Stimulated activated CD8-positive, alpha-beta memory T cell treated with anti-CD3 and anti-CD28 coated beads, Interleukin-4, amount 100 ng/mL, for 48 hours (primary cell): ENCODE measurements at places on chromosomes 16 and 17.

GRCh38 chr17:75756451-75757085 lies 8.4 kb downstream of the GALK1 start:
- no peak for DNase-seq

DNA sequence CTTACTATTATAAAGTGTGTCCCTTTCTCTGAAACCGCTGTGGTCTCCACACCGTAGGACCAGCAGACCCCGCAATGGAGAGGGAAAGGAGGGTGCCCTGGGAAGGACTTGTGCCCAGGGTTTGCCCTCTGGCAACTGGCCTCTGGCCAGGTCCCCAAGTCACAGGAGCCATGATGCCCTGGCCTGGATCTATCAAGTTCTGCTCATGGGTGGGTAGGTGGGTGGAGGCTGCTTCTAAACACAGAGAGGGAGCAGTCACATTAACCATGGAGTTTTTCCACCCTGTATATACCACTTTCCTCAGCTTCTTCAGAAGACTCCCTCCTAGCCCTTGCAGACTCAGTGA lies 9.4 kb upstream of the NEUROD2 start:
- no peak for DNase-seq

DNA sequence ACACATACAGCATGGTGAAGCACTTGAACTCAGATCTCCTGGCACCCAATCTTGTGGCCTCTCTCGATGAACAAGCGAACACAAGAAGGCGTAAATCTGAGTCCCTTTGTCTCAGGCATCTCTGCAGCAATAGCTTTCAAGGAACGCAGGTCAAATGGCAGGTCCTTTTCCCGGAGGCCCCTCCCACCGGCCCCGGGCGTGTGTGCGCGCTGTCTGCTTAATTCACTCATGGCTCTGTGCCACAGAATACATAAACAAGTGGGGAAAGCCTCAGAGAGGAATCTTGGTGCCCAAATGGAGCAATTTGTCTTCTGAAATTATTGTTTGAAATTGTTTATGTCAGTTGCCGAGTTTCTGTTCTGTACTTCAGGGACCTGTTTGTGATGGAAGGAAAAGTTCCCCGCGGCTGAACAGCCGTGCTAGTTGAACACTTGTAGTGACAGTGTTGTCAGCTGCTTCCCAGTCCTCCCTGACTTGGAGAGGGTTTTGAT lies 14.8 kb downstream of the MYOCD start:
- no peak for DNase-seq

DNA sequence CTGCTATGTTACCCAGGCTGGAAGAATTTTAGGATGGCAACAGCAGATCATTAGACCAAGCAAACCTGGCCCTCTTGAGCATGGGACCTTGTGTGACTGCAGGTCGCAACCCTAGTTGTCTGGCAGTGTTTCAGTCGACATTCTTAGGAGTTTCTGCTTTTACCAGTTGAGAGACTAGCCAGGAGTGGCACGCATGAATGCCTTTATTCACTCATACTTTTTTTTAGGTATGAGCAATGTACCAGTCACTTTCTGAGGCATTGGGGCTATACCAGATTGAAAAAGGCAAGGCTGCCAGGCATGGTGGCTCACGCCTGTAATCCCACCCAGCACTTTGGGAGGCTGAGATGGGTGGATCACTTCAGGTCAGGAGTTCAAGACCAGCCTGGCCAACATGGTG lies 28.2 kb upstream of the HAS3 start:
- no peak for DNase-seq

- peak; percentile 97 for DNase-seq
Measured at GRCh38 chr17:45225964-45226530, 4.4 kb downstream of the FMNL1 start.

DNA sequence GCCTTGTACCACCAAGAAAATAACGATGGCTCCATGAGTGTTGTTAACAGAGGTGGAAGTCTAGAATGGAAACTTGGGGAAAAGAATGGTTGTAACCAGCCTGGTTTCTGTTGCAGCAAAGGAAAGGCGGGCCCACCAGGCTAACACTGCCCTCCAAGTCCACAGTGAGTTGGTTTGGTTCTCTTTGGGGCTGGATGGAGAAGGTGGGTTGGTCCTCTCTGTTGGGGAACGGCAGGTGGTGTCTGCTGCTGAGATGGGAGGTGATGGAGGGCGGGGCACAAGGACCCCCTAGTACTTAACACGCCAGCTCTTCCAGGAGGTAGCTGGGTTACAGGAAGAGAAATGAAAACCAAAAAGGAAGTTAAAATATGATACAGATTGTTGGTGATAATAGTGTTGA lies 76.6 kb upstream of the PLCG2 start:
- no peak for DNase-seq

- no peak for DNase-seq
Measured at GRCh38 chr17:6196355-6196754, 126.2 kb downstream of the WSCD1 start.

DNA sequence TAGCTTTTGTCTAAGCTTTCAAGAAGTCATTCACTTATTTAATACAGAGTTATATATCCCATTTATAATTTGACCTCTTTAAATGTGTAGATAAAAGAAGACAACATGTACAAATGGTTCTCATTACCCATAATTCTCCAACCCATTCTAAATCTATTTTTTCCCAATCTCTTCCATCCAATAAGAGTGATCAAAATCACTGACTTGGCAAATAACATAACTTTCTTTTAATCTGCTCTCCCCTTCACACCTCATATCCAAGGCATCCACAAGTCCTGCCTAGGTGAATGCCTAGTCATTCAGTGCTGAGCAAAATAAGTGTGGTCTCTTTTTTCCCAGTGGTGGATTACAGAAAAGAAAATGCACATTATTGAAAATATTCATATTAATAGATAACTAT lies 1231.1 kb downstream of the CDH11 start:
- no peak for DNase-seq

DNA sequence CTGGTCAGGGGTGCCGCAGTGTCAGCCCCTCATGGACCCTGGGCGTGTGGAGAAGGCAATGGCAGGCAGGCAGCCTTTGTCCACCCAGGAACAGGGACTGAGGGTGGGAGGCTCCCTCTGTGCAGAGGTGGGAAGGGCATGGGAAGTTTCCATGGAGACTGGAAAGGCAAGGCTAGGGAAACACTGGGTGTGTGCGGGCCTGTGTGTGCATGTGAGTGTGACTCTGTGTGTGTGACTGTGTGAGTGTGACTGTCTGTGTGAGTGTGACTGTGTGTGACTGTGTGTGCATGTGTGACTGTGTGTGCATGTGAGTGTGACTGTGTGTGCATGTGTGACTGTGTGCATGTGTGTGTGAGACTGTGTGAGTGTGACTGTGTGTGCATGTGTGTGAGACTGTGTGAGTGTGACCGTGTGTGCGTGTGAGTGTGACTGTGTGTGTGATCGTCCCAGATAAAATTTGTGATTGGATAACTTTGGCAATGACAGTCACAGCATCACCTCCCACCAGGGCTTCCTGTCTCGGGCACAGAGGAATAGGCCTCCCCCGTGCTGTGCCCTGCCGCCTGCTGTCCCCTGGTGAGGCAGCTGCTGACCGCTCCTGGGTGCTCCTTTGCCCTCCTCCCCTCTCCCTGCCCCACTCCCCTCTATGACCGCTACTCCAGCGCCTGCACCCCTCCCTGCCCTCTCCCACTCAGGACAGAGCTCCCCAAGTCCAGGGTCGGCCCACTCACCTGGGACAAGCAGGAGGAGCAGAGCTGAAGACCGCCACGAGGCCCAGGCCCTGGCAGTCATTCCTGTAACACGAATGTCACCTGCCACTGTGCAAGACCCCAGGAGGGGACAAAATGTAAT lies 698 bp downstream of the CD300C start:
- DNase-seq = no peak

DNA sequence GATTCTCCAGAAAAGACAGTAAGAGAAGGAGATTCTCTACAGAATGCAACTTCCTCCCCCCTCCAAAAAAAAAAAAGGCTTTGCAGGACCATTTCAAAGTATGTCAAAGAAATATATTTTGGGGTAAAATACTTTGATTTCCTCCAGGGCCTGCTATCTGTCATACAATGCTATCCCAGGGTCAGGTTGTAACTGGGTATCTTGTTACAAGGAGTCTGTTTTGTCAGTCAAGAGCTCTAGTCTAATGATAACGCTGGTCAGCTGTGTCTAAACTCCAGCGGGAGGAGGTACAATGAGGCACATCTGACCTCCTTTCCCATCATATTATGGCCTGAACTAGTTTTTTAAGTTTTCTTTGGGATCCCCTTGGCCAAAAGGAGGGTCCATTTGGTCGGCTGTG lies 408.4 kb upstream of the CDH5 start:
- no peak for DNase-seq

- DNase-seq = no peak
Measured at GRCh38 chr17:32449963-32450362, 5.7 kb downstream of the PSMD11 start.

GRCh38 chr16:15493466-15494180 lies 59.2 kb downstream of the BMERB1 start:
- no peak for DNase-seq

DNA sequence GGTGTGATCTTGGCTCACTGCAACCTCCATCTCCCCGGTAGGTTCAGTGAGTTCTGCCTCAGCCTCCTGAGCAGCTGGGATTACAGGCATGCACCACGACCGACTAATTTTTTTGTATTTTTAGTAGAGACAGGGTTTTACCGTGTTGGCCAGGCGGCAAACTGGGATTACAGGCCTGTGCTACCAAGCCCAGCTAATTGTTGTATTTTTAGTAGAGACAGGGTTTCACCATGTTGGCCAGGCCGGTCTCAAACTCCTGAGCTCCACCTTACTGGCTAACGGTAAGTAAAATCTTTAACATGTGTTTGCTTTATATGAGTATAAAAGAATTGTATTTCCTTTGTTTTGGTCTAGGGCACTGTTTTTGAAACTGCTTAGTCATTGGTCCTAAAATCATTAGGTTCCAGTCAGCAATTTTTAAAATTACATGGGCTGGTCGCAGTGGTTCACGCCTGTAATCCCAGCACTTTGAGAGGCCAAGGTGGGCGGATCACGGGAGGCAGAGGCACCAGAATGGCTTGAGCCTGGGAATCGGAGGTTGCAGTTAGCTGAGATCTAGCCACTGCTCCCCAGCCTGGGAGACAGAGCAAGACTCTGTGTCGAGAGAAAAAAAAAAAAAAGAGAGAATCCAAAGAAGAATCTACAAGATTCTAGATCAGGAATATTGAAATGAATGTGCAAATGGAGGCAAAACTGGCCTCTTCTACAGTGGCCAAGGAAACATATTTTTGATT lies 3.6 kb downstream of the FLYWCH1 start:
- DNase-seq = no peak
